ENCODE measurements at places on chromosomes 6 and 20. TPM values are rescaled to one million over a fixed set of nuclear protein-coding genes. Genes with fewer than 3 reads are reported as not detected.

Gene MLIP
- 1.2 TPM for total RNA-seq

Gene TRIM10
- total RNA-seq, result 3.8 TPM

Gene PTPRK
- total RNA-seq, result 94.1 TPM

Gene NKX2-2
- 1.6 TPM for total RNA-seq

Gene BMP5
- total RNA-seq, result 3.2 TPM

Gene JPH2
- total RNA-seq, result 1.3 TPM

Gene TAGAP
- 1.1 TPM for total RNA-seq

Gene TBXT
- total RNA-seq, result not detected

Gene ACTL10
- total RNA-seq, result 8.0 TPM

Gene SRMS
- total RNA-seq, result 0.32 TPM

Gene MACROD2
- 3.3 TPM for total RNA-seq

Gene THEMIS
- total RNA-seq, result 0.96 TPM

Gene PTCRA
- total RNA-seq, result not detected

Gene CDH4
- total RNA-seq, result not detected

Gene MCHR2
- total RNA-seq, result not detected

Gene KHDC1L
- total RNA-seq, result not detected

Gene PRR18
- total RNA-seq, result not detected

Gene ADGRF4
- 1.9 TPM for total RNA-seq

Gene LRRN4
- not detected for total RNA-seq

Gene SLC44A4
- total RNA-seq, result 546 TPM

Gene MARCKS
- total RNA-seq, result 242 TPM

Gene ZKSCAN3
- 4.9 TPM for total RNA-seq

Gene RBM24
- total RNA-seq, result 4.9 TPM

Gene HLA-DQA2
- total RNA-seq, result 5.7 TPM

Gene CRISP2
- total RNA-seq, result not detected

Measured in colonic mucosa (tissue), 4 donors.